ENCODE measurements at places on chromosomes 7 and 10.

DNA sequence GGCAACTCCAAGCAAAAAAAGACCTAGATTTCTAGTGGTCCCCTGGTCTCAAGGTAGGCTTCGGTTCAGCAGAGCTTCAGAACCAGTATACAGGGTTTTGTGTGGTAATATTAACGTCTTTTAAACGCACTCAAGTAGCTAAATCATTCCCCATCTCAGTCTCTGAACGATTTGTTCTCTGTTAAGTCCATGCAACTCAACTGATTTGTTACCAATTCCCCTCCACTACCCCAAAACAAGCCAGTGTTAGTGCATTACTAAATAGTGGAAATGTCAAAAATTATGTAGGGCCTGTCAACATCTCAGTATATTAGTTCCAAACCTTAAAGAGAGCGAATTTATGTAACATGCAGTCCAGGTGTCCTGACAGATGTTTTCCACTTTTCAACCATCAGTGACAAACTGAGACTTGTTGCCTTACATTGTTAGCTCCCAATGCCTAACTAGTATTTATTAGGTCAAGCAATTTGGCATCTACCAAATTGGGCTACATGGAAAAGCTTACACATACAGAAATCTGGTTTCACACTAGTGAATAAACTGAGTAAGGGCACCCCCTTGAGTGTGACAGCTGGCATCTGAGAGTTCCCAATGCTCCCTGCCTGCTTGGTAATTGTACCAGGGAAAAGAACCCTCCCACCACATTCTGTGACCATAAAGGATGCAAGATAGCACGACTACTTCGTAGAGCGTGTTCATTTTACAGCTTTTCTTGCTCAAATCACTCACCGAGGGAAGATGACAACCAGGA, 12.2 kb downstream of the HNRNPA2B1 start:
- DNase-seq: peak; percentile 51

- no peak for DNase-seq
Measured at GRCh38 chr7:22667562-22668239, 59.3 kb upstream of the IL6 start.

GRCh38 chr7:95095966-95096540, 188.7 kb downstream of the PPP1R9A start:
- DNase-seq: no peak

GRCh38 chr10:45379891-45380540, 6.0 kb downstream of the ALOX5 start:
- DNase-seq: no peak

GRCh38 chr7:861222-861621, 15.1 kb upstream of the GET4 start:
- no peak for DNase-seq

GRCh38 chr10:35208536-35208935, 81.9 kb downstream of the CREM start:
- DNase-seq: no peak

GRCh38 chr10:69861251-69862240, 59.8 kb downstream of the COL13A1 start:
- DNase-seq: no peak

GRCh38 chr10:72509941-72510340, 115.9 kb downstream of the MICU1 start:
- DNase-seq: no peak

DNA sequence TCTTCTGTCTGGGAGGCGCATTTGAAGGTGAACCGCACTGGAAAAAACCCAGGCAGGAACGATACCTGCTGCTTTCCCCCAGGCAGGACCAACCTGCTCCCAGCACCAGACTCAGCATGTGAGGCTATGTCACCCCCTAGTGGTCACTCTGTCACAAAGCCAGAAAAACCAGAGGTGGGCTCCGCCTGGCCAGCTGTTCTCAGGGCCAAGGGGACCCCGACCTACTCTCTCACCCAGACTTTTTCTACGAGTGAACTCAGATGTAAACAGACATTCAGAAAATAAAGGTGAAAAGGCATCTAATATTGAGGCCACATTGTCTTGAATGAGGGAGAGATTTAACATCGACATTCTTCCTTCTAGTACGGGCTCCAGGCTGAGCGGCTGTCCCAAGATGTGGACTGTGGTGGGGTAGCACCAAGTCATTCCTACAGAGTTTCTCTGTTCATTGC, 117.3 kb downstream of the PRKAG2 start:
- DNase-seq: peak; percentile 28

- no peak for DNase-seq
Measured at GRCh38 chr7:27860800-27861199, 120.8 kb downstream of the TAX1BP1 start.

All from DMS 273 treated with DMSO at 0.1 percent for 48 hours (cell line).